ENCODE measurements at places on chromosomes 13 and 19.

DNA sequence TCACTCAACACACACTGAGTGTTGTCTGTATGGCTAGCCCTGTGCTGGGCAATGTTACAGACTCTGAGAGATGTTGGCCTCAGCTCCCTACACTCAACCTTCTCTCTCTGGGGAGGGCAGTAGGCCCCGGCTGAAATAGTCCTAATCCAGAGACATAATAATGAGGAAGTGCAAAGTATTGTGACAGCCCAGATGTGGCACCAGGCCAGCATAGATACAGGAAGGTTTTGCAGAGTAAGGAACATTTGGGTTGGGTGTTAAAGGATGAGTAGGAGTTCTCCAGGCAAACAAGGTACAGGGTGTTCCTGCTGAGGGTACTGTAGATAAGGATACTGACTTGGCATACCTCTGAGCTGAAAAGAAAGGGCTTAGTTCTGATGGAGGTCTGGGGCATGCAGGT is 2.4 kb downstream of the LIN7B start:
- H3K4me3 ChIP-seq, result peak overlapping the region; percentile 43
- no peak for DNase-seq
- peaks cover 35% of the 10 kb centered on the region for H3K4me1 ChIP-seq
- no peaks in the 10 kb centered on the region for H3K36me3 ChIP-seq

- peak overlapping the region; percentile 87 for H3K4me3 ChIP-seq
- no peaks in the 10 kb centered on the region for H3K27me3 ChIP-seq
- H3K4me1 ChIP-seq, result peaks cover 35% of the 10 kb centered on the region
- H3K27ac ChIP-seq, result peak overlapping the region; percentile 94
- peak; percentile 31 for DNase-seq
- H3K36me3 ChIP-seq, result peaks cover 3% of the 10 kb centered on the region
These were observed 2.6 kb downstream of the MBNL2 start for GRCh38 chr13:97224544-97225300.

DNA sequence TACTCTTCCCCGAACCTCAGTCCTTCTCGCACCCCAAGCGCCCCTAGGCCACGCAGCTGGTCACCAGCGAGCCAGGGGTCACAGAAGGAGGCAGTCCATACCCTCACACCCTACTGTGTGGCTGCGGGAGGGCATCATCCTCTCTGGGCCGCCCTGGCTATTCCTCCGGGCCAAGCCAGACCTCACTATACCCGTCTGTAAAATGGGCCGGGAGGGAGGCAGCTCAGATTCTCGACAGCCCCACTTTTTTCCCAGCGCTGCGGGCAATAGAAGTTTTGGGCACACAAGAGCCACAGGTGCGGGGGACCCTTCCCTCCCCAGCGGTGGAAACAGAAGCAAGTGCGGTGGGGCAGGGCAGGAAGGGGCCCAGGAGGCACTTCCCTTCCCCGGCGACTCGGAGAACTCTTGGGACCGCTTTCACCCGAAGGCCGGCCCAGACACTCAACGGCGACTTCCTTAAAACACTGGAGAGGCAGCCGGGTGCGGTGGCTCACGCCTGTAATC is 5.6 kb upstream of the ARRDC2 start:
- peaks cover 22% of the 10 kb centered on the region for H3K4me1 ChIP-seq
- H3K4me3 ChIP-seq, result peak overlapping the region; percentile 94
- H3K27ac ChIP-seq, result peak overlapping the region; percentile 98
- DNase-seq, result peak; percentile 52
- no peaks in the 10 kb centered on the region for H3K27me3 ChIP-seq
- peaks cover 3% of the 10 kb centered on the region for H3K36me3 ChIP-seq

DNA sequence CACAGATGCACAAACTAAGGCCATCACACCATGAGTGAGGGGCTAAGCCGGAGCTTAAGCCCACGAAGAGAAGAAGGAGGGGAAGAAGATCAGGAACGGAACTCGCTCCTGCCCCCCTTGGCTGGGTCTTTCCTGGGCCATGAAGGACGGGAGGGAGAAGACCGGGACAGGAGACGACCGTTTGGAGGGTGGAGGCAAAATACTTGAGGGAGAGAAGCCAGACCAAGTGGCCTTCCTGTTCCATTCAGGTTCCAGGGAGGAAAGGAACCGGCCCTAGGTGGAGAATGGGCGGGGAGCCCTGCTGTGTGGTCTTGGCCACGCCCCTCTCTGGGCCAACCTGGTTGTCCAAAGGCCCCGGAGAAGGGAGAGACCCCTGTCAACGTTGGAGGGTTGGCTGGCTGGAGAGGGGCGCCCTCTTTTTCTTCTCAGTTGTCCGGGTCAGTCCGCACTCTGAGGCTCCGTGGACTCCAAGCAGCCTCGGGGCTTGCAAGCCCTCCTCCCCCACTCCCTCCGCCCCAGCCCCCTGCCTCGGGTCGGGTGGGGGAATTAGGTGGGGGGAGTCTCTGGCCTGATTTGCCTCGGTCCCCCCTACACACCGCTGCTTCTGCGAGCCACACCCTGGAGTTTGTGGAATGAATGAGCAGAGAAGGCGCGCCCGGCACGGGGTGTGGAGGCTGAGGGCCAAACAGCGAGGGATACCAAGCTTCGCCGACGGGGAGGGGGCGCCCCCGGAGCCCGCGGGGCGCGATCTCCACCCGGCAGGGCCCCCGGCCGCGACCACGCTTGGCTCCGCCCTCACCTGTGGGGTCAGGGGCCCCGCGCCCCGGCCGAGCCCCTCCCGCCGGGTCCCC is 757 bp downstream of the FBN3 start:
- no peaks in the 10 kb centered on the region for H3K36me3 ChIP-seq
- peak overlapping the region; percentile 56 for H3K4me3 ChIP-seq
- H3K27ac ChIP-seq, result no peak overlapping the region
- peaks cover 9% of the 10 kb centered on the region for H3K4me1 ChIP-seq
- peaks cover 32% of the 10 kb centered on the region for H3K27me3 ChIP-seq

- H3K4me3 ChIP-seq, result no peak overlapping the region
- DNase-seq, result no peak
- no peaks in the 10 kb centered on the region for H3K36me3 ChIP-seq
- no peak overlapping the region for H3K27ac ChIP-seq
- peaks cover 8% of the 10 kb centered on the region for H3K4me1 ChIP-seq
These were observed 36.3 kb upstream of the FLT1 start for GRCh38 chr13:28531077-28531844.

- no peaks in the 10 kb centered on the region for H3K4me1 ChIP-seq
- no peak overlapping the region for H3K27ac ChIP-seq
- H3K4me3 ChIP-seq, result no peak overlapping the region
These were observed 25.7 kb upstream of the CCNE1 start for GRCh38 chr19:29785955-29786589.

DNA sequence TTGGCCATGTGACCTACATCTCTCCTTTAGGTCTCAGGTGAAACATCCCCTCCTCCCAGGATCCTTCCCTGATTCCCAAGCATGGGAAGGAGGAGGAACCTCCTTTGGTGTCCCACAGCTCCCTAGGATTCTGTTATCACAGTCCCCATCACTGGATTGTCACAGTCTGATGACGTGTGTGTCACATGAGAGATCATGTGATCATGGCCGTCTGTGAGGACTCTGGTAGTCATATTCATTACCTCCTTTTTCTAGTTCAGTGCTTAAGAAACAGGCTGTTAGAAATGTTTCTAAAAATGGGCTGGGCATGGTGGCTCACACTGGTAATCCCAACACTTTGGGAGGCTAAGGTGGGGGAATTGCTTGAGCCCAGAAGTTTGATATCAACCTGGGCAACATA is 3.0 kb downstream of the DHX34 start:
- no peak overlapping the region for H3K27ac ChIP-seq
- no peak for DNase-seq
- H3K4me1 ChIP-seq, result peaks cover 27% of the 10 kb centered on the region
- H3K36me3 ChIP-seq, result peaks cover 24% of the 10 kb centered on the region
- no peaks in the 10 kb centered on the region for H3K27me3 ChIP-seq

DNA sequence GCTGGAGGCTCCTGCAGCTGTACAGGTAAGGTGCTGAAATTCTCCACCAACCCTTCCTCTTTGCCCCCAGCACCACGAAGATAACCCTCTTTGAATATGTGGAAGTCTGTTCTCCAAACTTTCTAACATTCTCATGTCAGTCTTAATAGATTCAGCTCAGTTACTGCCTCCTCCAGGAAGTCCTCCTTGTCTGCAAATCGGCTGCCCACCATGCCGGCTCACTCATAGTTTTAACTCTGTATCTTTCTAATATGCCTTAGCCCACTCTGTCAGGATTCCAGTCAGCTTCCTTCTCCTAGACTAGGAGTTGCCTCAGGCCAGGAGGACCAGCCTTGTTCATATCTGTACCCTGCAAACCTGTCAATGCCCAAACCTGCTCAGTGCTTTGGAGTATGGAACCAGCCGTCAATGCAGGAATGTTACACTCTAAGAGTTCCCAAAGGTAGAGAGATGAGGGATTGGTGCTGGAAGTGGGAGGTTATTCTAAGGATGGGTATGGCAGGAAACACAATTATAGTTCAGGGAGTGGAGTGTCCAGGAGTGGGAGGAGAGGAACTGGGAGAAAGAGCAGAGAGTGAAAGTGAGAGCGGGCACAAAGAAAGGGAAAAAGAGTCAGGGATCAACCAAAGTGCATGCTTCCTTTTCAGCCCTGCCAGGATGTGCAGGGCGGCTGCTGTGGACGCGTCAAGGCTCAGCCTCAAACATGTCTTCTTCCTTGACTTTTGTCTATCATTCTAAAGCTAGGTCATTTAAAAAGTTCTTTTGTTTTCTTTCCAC is 38.0 kb upstream of the ALOX5AP start:
- no peak for DNase-seq
- H3K4me1 ChIP-seq, result peaks cover 16% of the 10 kb centered on the region
- no peak overlapping the region for H3K4me3 ChIP-seq
- peak overlapping the region; percentile 46 for H3K27ac ChIP-seq
- H3K27me3 ChIP-seq, result peaks cover 5% of the 10 kb centered on the region

- DNase-seq, result peak; percentile 95
- peaks cover 18% of the 10 kb centered on the region for H3K4me1 ChIP-seq
- H3K4me3 ChIP-seq, result peak within 1 kb of the TSS; percentile 86
- no peaks in the 10 kb centered on the region for H3K27me3 ChIP-seq
- peaks cover 2% of the 10 kb centered on the region for H3K36me3 ChIP-seq
These were observed at the start of gene PBX4 for GRCh38 chr19:19618219-19619051. PBX4 (minus strand) TSS chr19:19618687; CDS start chr19:19618629, 58 bp downstream.

DNA sequence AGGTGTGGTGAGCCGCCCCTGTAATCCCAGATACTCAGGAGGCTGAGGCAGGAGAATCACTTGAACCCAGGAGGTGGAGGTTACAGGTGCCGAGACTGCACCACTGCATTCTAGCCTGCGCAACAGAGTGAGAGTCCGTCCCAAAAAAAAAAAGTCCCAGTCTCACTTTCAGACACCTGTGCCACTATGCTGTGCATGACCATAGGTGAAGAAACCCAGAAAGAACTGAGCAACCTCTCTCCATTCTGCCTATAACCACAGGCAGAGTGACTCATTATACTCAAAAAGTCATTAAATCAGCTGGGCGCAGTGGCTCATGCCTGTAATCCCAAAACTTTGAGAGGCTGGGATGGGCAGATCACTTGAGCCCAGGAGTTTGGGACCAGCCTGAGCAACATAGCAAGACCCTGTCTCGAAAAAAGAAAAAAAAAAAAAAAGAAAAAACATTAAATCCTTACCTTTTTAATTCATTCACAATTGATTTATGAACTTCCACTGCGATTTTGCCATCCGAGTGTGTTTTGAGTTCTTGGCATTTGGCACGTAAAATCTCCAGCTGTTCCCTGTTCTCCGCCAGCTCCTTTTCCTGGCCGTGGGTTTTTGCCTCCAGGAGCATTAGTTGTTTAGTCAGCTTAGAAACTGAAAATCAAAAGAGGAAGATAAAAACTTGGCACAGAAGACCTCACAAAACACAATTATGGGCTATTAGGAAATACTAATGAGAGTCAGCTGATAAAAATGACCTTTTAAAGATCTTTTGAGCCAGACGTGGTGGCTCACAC is 45.5 kb upstream of the SLC7A9 start:
- H3K27me3 ChIP-seq, result no peaks in the 10 kb centered on the region
- no peaks in the 10 kb centered on the region for H3K4me1 ChIP-seq
- no peak overlapping the region for H3K4me3 ChIP-seq
- no peak overlapping the region for H3K27ac ChIP-seq

- DNase-seq, result no peak
- no peaks in the 10 kb centered on the region for H3K4me1 ChIP-seq
- H3K36me3 ChIP-seq, result no peaks in the 10 kb centered on the region
- no peak overlapping the region for H3K27ac ChIP-seq
- peaks cover 4% of the 10 kb centered on the region for H3K27me3 ChIP-seq
These were observed 45.4 kb downstream of the FAM124A start for GRCh38 chr13:51267622-51268021.

GRCh38 chr13:51945149-51945548 is 66.1 kb downstream of the ATP7B start:
- H3K27me3 ChIP-seq, result peaks cover 11% of the 10 kb centered on the region
- peak overlapping the region; percentile 5 for H3K4me3 ChIP-seq
- H3K36me3 ChIP-seq, result no peaks in the 10 kb centered on the region
- peaks cover 12% of the 10 kb centered on the region for H3K4me1 ChIP-seq
- peak overlapping the region; percentile 0 for H3K27ac ChIP-seq

- no peak for DNase-seq
- H3K27ac ChIP-seq, result no peak overlapping the region
- H3K4me1 ChIP-seq, result no peaks in the 10 kb centered on the region
- H3K27me3 ChIP-seq, result no peaks in the 10 kb centered on the region
- no peaks in the 10 kb centered on the region for H3K36me3 ChIP-seq
- no peak overlapping the region for H3K4me3 ChIP-seq
These were observed 95.3 kb downstream of the UFM1 start for GRCh38 chr13:38444904-38445303.

DNA sequence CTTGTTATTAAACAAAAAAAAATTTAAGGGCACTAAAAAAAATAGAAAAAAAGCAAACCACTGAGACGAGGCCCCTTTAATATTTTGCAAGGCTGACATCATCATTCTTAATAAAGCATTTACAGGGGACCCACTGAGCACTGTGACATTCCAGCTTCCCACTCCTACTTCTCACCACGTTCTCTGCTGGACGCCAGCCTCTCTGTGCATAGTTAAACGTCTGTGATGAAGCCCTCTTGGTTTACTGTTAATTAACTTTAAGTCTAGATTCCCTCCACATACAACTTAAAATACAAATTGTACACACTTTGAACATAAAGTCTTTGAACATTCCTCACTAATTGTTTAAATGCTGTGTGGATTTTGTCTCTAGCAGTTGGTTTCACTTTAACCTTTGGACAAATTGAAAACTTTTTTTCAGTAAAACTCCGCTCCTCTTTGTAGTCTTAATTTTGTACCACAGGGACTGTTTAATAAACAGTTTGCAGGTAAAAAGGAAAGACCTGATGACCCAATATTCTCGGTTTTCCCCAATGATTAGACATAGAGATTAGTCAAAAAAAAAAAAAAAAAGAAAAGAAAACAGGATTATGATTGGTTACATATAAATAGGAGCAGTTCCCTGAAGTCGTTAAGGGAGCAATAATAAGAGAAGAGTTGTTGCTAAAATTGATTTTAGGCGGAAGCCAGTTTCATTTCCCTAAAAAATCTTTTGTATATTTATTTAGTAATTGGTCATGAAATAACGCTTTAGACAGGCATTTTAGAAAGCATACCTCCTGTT is 219.8 kb downstream of the MZT1 start:
- no peaks in the 10 kb centered on the region for H3K36me3 ChIP-seq
- no peak overlapping the region for H3K27ac ChIP-seq
- no peaks in the 10 kb centered on the region for H3K27me3 ChIP-seq
- no peaks in the 10 kb centered on the region for H3K4me1 ChIP-seq
- no peak for DNase-seq
- no peak overlapping the region for H3K4me3 ChIP-seq

GRCh38 chr13:37701306-37701705 is 102.7 kb upstream of the POSTN start:
- H3K4me3 ChIP-seq, result no peak overlapping the region
- H3K36me3 ChIP-seq, result no peaks in the 10 kb centered on the region
- no peaks in the 10 kb centered on the region for H3K27me3 ChIP-seq
- H3K4me1 ChIP-seq, result no peaks in the 10 kb centered on the region
- no peak for DNase-seq

- peaks cover 5% of the 10 kb centered on the region for H3K27me3 ChIP-seq
- H3K27ac ChIP-seq, result no peak overlapping the region
- H3K4me1 ChIP-seq, result no peaks in the 10 kb centered on the region
- DNase-seq, result no peak
These were observed 114.8 kb upstream of the TDRD3 start for GRCh38 chr13:60282186-60282585.
